ENCODE measurements at places on chromosomes 11 and 22.

DNA sequence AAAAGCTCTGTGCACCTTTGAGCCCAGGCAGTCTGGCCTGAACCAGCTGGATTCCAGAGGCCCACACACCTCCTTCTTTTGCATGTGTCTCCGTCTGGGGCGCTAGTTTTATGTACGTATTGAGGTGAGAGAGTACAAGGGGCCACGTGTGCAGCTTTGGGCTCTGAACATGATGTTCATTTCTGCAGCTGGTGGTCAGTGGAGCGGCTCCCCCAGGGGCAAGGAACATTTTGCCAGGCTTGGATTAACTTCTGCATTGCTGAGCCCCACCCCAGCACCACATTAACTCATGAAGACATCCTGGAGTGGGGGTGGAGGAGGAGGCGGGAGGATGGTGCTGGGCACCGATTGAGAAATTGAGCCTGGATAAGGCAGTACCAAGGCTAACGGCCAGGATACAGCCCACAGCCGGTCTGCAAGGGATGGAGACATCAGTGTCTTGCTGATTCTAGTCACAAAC lies 13.8 kb downstream of the USP2 start:
- no peak for DNase-seq

DNA sequence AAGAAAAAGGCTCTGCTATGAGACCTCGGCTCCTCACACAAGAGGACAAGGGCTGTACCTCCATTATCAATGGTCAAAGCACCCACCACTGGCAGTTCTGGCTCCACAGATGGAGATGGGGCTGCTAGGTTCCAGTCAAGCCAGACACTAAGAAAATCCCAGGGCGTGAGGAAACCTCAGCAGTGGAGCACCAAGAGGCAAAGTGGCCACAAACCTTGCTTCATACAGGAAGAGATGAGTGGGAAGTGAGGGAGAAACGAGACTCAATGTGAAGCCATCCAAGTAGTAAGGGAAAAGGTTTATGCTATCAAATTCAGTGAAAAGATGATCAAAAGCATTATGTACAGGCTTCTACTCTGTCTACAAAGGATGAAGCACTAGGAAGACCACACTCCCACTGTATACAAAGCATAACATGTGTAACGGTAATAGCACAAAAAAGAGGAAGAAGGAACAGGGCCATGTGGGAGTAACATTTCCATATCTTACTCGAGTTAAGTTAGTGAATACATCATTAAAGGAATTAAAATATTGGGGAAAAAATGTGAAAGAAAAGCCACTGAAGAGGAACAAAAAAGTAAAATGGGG lies 27.0 kb downstream of the POLDIP3 start:
- no peak for DNase-seq

- DNase-seq = no peak
Observed at GRCh38 chr11:5291207-5291838, 10.4 kb downstream of the OR51B4 start.

DNA sequence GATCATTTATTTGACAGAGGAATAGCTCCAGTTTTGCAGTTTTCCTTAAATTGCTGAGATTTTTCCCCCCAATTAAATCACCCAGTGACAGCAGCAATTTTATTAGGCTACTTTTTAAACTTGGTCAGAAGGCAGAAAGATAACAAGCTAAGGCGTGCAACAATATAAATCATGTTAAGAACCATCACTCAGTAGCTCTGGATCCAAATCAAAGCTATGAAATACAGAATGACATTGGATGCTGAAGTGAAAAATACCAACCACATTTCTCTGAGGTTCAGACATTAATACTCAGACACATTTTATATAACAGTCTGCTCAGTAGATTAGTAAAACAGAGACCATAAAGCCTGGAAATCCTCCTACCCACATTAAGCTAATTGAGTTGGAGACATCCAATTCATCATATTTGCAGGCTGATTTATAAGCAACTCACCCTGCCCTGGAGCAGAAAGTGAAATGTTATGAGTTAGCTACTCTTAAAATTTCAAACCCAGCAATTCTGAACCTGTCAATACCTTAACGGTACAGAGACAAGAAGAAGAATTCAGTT lies 1108.4 kb downstream of the DLG2 start:
- no peak for DNase-seq

DNA sequence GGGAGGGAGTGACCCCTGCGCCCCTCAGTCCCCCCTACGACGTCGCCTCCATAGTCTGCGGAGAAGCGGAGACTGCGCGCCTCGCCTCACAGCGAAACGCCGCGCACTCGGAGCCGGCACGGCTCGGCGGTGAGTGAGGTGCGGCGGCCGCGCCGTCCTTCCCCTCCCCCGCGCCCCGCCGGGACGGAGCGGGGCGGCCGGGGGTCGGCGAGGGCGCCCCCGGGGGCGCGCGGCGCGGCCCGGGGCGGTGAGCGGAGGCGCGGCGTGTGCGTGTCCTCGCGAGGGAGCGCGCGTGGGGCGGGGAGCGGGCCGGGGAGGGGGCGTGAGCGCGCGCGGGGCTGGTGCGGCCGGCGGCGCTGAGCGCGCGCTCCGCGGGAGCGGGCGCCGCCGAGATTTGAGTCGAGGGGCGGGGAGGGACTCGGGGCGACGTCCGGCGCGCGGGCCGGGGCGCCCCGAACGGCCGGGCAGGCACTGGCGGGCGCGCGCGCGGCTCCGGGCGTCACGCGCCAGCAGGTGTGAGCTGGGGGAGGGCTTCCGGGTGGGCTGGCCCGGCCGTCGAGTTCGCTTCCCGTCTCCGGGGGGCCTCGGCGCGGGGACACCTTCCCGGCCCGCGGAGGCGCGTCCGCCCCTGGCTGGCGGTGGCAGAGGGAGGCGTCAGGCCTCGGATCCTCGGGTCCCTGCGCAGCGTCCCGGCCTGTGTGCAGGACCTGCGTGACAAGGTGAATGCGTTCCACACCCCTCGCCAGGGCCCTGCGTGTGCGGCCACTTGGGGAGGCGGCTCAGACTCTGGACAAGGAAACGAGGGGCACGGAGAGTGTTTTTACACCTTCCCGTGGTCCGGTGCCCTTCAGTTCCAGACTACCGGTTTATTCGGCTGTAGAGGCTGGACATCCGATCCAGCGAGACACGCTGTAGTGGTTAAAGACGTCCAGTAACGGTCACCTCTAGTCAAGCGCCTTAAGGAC lies 50.4 kb downstream of the FAM83F start:
- no peak for DNase-seq

- no peak for DNase-seq
Observed at GRCh38 chr11:45748801-45749200, 56.1 kb upstream of the SLC35C1 start.

GRCh38 chr11:13261591-13262061 lies 16.0 kb upstream of the BMAL1 start:
- no peak for DNase-seq

- DNase-seq = no peak
Observed at GRCh38 chr11:70000228-70000627, 77.9 kb upstream of the ANO1 start.

DNA sequence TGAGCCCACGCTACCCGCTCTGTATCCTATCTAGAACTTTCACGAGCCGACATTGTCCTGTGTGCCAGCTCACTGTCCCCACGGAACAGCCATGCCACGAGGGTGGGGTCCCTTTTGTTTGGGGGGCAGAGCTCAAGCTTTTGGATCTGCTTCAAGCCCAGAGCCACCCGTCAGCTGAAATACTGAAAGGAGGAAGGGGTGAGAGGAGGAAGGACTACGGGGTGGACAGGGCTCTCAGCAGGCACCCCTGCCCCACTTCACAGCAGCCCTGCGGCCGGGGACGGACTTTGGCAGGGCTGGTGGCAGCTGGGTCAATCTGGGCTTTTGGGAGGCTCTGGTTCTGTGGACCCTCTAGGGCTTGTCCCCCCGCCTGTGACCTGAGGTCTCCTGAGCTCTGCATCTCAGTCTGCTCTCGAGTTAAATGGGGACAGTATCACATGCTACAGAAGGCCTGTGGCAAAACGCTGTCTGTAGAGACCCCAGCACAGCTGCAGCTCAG lies 30.0 kb upstream of the MUC5AC start:
- no peak for DNase-seq

- DNase-seq = no peak
Observed at GRCh38 chr22:31162015-31162765, 2.2 kb downstream of the RNF185 start.

GRCh38 chr22:19822301-19823117 lies 32.2 kb downstream of the GNB1L start:
- DNase-seq = no peak

- DNase-seq = no peak
Observed at GRCh38 chr11:111176603-111177002, 68.9 kb upstream of the POU2AF2 start.

DNA sequence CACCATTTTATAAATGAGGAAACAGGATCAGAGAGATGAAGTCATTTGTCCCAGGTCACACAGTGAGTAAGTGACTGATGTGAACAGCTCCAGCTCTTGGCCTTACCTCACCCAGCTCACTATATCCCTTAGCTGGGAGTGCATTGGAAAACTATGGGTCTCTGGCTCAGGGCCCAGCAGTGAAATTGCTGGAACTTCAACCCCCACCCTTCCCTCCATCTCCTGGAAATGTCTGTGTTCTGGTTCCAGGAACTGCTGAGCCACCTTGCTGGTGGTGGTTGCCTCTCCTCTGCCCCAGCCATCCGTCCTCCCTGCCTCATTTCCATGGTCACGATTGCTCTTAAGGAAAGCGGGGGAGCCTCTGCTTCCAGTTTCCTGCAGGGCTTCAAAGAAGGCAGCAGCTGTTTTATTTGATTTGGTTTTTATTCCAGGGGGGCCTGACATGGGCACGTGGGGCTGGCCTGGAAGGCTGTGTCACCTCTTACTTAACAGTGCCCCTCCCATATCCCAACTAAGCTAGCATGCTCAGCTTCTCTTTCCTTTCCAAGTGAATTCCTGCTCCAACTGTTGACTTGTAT lies 46.2 kb upstream of the CSTF3 start:
- no peak for DNase-seq

- DNase-seq = no peak
Observed at GRCh38 chr11:3826721-3827120, 14.0 kb downstream of the RHOG start.

DNA sequence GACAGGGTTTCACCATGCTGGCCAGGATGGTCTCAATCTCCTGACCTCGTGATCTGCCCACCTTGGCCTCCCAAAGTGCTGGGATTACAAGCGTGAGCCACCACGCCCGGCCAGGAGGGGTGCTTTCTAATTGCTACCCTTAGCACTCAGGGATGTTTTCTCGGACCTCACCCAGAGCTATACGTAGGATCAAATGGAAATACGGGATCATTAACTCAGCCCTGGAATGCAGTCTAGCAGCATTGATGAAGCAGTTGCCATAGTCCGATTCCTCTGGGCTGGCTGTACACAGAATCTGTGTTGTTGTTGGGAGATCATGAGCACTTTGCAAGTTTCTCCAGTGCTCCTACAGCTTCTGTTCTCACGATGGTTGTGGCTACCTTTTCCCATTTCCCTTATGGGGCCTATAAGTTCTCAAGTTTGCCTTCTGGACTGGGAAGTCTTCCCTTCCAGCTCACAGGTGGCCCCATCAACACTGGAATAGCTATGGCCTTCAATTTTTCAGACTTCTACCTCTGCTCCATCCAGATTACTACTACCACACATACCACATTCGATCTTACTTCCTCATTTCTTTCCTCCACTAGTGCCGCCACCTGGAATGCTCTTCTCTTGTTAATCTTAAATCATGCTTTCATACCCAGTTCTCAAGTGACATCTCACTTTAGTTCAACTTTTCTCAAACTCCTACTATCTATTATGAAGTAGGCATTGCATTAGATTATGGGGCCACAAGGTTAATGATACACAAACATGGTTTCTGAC lies 16.1 kb upstream of the PCF11 start:
- no peak for DNase-seq

- DNase-seq = no peak
Observed at GRCh38 chr22:25404556-25404927, 159.9 kb upstream of the GRK3 start.

DNA sequence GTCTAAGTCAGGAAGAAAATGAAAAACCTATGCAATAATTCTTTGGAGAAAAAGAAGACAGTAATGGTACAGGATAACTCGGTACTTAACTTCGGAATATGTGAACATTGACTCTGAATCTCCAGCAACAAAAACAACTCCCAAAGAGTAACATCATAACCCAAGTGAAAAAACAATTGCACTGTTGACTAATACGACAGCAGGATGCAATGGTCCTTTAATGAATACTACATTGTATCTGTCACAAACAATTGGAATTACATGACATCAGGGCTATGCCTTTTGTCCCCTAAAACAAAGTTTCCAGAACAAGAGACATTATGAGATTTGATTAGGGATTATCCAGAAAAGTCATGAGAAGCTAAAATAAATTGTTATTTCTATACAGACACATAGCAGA lies 1065.9 kb downstream of the LRRC4C start:
- DNase-seq = no peak

- DNase-seq = peak; percentile 22
Observed at GRCh38 chr11:79100093-79100910, 340.5 kb downstream of the TENM4 start.

- DNase-seq = no peak
Observed at GRCh38 chr22:30434843-30435242, 9.3 kb downstream of the MTFP1 start.

- DNase-seq = no peak
Observed at GRCh38 chr11:19703211-19703610, 9.4 kb upstream of the NAV2 start.

DNA sequence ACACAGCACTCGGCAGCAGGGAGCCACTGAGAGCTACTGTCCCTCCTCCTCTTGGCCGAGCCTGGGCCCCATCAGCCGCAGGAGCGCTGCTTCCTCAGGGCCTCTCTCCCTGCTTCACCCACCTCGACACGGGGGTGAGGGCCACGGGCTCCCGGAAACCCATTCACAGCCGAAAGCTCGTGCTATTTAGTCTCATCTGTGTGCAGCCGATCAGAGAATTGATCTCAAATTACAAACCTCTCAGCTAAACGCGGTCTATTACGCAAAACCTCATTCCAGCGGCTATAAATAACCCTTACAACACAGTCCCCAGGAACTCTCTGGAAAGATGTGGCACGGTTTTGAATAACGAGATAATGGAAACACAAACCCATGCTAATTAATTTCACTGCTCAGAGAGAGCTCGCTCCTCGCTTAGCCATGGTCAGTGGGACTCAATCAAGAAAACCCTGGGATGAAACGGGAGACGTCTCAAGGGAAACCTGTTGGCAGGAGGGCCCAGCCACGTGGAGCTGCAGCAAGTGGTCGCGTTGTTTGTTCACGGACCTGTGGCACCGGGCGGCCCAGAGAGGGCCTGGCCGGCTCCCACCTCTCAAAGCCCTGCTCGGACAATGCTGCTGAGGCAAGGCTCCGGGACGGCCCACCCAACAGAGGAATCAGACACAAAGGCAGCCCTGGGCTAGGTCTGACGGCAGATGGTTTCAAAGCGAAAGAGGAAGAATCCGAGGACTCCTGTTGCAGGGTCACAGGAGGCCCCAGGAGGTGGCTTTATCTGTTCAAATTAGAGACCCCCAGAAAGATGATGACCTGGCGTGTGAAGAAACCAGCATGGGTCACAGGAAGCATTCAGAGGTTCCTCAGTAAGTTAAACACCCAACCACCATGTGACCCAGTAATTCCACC lies 210.5 kb downstream of the CTTN start:
- no peak for DNase-seq
